ENCODE measurements at places on chromosomes 2 and 18.

DNA sequence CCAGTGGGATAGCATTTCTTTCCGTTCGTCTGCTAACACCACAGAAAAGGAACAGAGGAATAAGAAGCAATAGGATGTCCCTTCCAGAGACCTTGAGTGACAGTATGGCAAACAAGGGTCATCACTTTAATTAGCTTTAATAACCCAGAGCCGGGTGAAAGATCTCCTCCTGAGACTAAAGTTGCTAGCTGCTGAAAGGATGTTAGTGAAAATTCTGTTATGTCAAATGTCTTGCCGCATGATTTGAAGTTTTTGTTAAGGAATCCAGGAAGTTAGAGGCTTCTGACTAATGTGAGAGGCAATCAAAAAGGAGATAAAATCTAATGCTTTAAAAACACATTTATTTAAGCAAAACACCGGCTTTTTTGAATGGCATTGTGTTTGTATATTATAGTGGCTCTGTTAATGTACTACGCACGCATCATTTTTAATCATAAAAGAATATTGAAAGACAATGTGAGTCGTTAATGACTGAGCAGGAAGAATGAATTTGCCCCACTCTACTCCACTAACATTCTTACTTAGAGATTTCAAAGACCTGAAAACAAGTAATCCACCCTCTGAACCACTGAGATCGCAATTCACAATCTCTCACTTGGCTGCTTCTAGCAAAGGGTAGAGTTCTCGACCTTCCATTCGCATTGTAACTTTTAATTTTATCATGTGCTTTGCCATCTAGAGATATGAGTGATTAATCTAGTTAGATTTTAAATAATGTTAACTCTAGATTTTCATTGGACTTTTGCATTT lies 536.6 kb downstream of the LRRTM4 start:
- DNase-seq = no peak

- no peak for DNase-seq
Measured at GRCh38 chr2:156538083-156538504, 101.9 kb downstream of the GPD2 start.

GRCh38 chr2:120271711-120272379 lies 19.2 kb downstream of the RALB start:
- no peak for DNase-seq

- DNase-seq = peak; percentile 2
Measured at GRCh38 chr2:123993728-123994323, 31.3 kb upstream of the CNTNAP5 start.

DNA sequence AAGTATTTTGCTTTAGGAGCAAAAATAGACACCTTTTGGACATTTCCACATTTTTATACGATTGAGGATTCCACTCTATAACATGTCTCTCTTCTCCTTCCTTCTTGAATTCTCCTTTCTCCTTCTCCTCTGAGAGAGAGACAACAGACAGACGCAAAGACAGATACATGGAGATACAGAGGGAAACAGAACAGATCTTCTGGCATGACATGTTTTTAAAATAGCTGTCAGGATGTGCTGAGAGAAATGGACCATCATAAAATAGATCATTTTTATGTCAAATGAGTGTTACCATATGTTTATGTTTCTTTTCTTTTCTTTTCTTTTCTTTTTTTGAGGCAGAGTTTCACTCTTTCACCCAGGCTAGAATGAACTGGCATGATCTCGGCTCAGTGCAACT lies 44.4 kb upstream of the ZNF532 start:
- DNase-seq = no peak

GRCh38 chr2:181674461-181674860 lies 5.9 kb downstream of the NEUROD1 start:
- no peak for DNase-seq

GRCh38 chr2:79966369-79966768 lies 338.2 kb downstream of the LRRTM1 start:
- DNase-seq = no peak

GRCh38 chr2:147548451-147548850 lies 296.4 kb upstream of the ACVR2A start:
- no peak for DNase-seq

GRCh38 chr18:67241299-67241698 lies 275.2 kb downstream of the DSEL start:
- DNase-seq = no peak

DNA sequence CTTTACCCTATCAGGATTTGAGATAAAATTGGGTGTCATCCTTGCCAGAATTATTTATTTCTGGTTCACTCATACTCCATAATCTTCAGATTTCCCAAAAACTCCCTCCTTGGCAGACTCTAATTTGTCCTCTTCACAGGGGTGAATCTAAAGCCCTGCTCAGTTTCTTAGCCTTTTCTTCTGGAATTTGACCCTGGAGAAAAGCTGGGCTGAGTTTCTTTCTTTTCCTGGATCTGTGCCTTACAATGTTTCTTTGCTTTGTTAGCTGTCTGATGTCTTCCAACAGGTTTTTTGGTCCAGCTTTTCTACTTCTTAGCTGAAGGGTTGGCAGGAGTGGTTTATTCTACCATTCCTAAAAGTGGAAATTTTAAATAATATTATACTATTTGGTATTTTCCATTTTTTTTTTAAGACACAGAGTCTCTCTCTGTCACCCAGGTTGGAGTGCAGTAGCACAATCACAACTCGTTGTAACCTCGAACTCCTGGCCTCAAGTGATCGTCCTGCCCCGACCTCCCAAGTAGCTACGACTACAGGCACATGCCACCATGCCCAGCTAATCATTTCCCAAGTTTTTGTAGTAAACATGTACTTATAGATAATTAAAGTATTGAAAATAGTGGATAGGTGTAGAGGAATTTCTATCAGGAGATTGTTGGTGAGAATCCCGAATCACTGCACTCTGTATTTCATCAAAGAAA lies 138.4 kb upstream of the TWIST2 start:
- no peak for DNase-seq

GRCh38 chr2:239567786-239568185 lies 167.0 kb upstream of the HDAC4 start:
- DNase-seq = no peak

DNA sequence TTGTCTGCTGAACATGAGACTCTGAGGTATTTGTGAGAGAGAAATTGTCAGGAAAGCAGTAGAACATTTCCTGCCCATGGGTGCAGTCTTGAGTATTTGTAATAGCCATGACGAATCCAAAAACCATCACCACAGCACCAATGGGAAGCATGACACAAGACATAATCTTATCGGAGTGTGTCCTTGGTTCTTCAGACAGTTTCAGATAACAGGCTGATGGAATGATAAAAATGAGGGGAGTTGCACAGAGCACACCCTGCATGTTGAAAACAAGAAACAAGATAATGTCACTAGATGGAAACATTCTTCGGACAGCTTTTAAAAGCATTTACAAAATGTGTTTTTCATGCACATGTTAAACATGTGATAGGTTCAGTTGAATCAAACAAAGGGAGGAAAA lies 56.9 kb downstream of the SLC38A11 start:
- DNase-seq = no peak

DNA sequence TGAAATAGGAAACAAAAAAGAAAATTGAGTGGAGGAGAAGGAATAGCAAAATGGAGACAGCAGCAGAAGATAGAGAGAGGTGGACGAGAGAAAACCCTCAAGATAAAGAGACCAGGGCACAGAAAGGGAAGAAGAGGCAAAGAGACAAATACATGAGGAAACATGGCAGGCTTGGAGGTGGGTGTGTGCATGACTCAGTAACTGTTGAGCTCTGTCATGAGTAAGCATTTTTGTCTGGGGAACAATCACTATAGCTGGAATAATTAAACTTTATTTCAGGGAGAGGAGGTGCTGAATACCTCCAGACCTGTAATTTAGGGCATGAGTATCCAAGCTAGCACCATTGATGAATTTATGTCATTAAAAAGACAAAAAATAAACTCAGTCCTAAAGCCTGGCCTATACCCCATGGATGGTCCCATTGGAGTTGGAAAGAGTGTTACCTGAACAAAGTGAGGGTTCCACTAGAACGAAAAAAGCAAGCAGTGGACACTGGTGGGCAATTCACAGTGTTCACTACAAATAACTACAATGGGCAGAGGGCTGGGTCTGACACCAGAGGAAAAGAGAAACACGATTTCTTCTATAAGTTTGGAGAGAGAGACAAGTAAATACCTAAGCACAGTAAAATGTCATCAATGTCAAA lies 145.5 kb downstream of the ADCYAP1 start:
- DNase-seq = no peak

DNA sequence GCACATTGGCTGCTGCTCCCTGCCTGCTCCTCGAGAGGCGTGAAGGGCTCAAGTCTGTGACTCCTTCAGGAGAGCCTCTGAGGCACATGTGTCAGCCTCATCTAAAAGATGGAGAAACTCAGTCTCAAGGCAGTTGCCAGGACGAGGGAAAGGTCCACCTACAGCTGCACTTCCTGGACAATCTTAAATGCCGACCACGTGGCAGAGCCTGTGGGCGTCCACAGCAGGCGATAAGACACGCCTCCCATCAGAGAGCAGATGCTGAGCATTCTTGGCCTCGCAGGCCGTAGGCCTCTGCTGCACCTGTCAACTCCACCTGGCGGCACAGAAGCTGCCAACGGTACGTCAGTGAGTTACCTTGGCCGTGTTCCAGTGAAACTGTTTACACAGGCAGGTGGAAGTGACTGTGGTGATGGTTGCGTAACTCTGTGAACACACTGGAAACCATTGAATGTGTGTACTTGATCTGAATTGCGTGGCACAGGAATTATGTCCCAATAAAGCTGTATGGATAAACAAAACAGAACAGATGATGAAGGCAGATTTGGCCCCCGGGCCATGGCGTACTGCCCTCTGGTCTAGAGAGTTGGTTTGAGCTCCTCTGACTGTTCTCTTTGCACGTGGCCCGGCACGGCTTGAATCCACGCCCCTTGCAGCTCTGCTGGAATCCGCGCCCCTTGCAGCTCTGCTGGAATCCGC lies 114.5 kb downstream of the RNF144A start:
- DNase-seq = no peak

GRCh38 chr2:221494556-221494955 lies 77.5 kb downstream of the EPHA4 start:
- no peak for DNase-seq

GRCh38 chr2:26536371-26537068 lies 58.6 kb upstream of the OTOF start:
- no peak for DNase-seq

DNA sequence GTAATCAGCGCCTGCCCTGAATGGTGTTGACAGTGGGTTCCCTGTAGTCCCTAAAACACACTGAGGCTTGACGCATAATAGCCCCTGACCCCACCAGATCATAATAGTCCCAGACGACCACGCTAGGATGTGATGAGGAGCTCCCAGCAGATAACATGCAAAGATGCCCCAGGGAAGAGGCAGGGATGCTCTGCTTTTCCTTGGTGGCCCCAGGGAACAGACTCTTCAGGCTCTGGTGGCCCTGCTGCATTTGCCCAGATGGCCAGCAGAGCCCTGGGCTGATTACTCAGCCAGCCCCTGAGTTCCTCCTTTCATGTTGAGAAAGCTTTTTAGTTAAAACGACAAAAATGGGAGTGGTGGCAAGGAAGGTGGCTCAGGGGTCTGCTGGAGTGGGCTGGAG lies 5.9 kb upstream of the NCKAP5 start:
- no peak for DNase-seq

GRCh38 chr2:233076749-233077148 lies 16.6 kb downstream of the INPP5D start:
- no peak for DNase-seq

- no peak for DNase-seq
Measured at GRCh38 chr2:12335131-12335530, 381.6 kb upstream of the TRIB2 start.

DNA sequence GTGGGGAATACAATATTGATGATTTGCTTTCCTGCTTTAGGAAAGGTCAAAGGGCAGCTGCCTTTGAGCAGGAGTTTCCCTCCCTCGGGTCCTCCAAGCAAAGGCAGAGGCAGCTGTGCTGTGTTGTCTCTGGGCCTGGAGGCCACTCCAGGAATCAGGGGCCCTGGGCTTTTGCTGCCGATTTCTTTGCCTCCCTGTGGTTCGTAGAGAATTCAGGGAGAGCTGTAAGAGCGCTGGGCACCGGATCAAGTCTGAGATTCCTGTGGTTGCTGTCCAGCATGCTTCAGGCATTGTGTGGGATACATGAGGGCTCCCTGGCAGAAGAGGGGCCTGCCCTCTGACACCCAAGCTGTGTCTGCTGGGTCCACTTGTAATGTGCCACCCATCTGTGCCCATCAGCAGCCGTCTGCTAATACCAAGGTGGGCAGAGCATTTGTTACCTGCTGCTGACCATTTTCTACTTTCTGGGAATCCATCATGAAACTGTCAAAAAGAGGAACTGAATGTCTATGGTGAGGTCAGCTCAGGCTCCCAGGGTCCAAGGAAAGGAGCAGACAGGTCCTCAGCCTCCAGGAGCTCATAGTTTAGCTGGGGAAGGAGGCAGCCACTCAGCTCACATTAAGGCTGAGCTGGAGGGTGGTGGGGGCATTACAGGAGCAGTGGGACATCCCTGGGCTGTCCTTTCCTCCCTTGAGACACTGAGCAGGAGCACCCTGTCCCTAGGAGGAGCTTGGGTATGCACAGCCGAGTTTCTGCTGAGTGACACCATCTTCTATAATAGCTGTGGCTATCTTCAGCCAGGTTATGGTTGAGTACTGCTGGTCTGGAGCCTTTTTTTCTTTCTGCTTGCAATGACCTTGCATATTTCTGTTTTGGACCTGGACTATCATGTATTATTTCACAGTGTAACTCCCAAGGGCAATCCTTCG lies 68.5 kb downstream of the CTIF start:
- DNase-seq = no peak

DNA sequence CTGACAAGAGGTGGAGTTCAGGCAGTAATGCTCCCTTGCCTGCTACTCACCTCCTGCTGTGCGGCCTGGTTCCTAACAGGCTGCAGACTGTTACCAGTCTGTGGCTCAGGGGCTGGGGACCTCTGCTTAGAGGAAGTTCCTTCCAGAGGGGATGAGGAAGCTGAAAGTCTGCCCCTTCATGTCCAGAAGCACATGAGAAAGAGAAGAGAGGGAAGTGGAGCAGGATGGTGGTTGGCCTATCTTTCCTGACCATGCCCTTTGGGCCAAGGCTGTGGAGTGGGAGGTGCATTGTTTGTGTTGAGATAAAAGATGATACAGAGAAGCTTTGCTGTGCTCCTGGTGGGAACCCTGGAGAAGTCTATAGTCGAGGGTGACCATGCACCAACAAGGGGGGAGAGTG lies 112.5 kb downstream of the LPIN1 start:
- DNase-seq = no peak

DNA sequence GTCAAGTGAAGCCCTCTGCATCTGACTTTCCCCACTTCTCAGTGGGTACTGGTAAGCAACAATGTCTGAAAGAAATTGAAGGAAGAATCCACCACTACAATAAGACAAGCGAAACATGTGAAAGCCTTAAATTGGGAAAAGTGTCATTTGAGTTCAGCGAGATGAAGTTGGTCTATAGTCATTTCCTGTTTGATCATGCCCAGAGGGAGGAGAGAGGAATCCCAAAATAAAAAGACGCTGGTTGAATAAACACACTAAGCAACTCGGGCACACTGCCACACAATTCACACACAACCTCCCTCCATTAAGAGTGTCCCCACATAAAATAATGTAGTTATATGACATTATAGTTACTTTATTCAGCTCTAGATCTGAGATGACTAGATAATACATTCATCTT lies 166.1 kb downstream of the CBLN2 start:
- no peak for DNase-seq

GRCh38 chr2:158928965-158929364 lies 39.5 kb upstream of the TANC1 start:
- no peak for DNase-seq
